Fibroblast of skin of right quadriceps (primary cell): ENCODE measurements at places on chromosomes 4 and X.

GRCh38 chr4:149465955-149466354 lies 349.7 kb downstream of the IQCM start:
- no peak for DNase-seq

DNA sequence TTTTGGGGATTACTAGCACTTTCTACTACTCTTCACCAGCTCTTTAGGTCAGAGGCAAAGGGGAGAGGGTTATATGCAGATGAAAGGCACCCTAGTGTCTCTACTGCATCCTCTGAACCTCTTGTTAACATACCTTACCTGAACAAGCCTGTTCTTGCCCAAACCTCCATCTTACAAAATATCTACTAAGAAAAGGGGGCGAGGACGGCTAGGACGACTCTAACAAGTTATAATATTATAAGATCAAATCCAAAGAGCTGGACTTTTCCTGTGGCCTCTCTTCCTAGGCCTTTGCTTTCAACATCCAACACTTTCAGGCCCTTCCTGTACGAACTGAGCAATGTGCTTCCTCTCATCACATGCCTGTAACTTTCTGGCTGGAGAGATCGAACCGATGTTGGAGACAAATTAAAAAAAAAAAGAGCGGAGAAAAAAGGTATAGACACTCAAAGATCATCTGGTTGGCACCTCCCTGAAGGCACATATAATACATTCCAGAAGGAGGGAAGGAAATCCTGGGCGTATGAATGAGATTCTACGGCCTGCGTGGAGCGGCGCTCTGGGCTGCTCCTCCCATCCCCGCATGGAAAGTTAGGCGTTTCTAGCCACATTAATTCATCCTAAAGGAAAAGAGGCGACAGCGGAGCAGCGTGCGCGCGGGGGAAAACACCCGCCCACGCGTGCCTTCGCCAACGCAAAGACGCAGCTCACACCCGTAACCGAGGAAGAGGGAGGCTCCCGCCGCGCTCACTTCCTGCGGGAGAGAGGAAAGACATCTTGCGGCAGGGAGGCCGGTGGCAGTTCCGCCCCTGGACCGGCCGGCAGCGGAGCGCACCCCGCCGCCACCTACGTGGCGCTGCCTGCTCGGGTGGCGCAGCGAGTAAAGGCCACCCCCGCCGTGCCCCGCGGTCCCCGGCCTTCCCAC lies 808 bp downstream of the PRDM5 start:
- peak; percentile 72 for DNase-seq

DNA sequence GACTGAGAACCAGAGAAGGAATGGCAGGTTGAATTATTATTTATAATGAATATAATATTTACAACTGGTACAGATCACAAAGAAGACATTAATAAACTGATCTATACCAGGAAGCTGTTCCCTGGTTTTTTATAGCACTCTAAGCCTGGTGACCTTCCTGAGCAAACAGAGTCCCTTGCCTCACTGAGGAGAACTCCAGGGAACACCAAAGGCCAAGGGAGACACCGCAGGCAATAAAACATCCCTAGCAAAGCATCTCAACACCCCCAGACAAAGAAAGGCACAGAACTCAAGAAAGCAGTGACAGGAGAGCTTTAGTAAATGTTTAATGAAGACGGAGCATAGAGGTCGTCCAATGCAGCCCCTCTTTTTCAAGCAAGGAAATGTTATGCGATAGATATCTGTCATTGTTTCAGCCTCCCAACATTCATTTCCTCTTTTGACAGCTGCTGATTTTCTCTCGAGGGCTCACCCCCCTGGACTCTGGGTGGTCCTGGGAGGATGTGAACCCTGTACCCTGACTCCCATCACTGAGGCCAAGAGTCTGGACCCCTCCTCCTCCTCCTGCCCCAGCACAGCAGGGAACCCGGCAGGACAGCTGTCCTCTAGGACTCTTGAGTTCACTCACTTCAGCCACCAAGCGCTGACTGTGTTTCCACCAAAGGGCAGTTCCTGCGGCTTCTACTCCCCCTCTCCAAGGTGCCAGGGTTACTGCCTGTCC lies 342.5 kb upstream of the GATB start:
- no peak for DNase-seq

DNA sequence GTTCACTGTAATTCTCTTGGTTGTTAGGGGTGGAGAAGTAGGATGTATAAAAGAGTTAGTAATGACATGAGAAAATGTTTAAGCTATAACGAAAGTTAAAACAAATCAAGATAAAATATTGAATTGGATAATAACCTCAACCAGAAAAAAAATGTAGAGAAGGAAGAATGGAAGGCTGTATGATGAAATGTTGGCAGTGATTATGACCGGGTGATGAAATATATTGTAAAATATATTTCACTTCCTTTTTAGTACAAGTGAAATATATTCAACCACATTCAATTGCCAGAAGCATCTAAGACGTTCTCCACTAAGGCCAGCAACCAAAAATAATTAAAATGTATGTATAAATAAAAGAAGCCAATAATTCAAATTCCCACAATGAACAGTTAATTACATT lies 309.3 kb upstream of the FGF13 start:
- peak; percentile 1 for DNase-seq

DNA sequence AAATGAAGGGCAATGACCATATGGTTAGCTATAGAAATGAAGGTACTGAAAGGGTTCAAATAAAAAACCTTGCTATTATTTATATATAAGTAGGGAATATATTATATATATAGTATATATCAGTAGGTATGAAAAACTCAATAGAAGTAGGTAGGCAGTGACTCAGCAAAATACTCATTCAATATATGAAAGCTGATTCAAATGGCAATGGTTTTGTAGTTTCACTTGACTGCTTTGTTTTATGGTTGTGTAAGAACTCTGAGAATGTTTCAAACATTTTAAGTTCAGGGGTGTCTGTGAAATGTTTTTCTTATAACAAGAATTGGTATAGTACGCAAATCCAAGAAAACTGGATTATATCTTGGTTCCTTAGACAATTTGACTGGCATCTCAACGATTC lies 4.1 kb downstream of the ZNF280C start:
- no peak for DNase-seq

DNA sequence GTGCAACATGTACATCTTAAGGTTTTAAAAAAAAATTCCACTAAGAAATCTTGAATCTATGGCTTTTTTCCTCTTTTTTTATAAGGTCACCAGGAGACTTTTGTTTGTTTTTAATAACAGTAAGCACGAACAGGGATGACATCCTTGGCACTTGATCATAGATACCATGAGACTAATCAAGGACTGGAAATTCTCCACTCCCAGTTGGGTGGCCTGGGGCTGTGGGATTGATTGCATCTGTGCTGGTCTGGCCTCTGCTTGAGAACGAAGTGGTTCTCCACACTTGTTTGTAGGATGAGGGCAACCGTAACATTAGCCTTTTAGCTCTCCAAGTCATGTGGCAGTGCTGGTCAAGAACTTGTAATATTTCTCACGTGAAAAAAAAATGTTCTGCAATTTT lies 35.4 kb downstream of the SNX25 start:
- no peak for DNase-seq

GRCh38 chrX:16788477-16788876 lies 2.2 kb downstream of the TXLNG start:
- DNase-seq = no peak

DNA sequence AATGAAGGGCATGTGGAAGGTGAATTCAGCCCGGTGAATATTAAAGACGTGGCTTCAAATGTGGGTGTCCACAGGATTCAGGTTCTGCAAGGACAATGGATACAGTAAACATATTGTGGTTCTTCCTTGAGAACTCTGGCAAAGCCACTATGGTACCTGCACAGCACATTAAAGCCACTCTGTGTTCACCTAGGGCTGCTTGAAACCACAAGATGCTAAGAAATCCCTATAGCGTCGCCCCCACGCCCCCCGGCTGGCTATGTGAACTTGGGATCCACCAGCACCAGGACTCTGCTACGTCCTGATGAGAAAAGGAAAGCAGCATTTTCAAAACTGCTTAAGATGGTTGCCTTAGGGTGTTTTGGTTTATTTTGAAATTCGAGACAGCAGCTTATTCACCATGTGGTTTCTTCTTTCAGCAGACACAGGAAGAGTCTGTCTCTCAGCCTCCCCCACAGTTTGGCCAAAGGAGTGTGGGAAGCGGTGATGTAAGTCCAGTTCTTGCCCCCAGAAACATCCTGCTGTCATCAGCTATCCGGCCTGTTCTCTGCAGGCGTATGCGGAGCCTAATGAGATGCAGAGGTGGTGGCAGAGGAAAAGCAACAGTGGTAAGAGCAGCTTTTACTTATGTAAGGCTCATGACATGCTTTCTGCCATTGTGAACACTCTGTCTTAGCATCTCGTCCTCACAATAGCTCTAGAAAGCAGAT lies 111.5 kb downstream of the AFAP1 start:
- DNase-seq = peak; percentile 99

DNA sequence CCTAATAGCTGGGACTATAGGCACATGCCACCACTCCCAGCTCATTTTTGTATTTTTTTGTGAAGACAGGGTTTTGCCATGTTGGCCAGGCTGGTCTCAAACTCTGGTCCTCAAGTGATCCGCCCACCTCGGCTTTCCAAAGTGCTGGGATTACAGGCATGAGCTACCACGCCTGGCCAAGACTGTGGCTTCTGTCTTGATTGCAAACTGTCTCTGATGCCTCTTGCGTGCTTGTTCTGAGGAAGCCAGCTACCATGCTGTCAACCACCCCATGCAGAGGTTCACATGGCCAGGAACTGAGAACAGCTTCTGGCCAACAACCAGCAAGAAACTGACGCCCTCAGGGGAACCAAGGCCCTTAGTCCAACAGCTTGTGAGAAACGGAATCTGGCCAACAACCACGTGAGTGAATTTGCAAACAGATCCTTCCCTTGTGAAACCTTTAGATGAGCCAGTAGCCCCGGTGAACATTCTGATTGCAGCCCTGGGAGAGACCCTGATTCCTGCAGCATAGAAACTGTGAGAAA lies 71.2 kb downstream of the SUPT20HL2 start:
- DNase-seq = peak; percentile 57

DNA sequence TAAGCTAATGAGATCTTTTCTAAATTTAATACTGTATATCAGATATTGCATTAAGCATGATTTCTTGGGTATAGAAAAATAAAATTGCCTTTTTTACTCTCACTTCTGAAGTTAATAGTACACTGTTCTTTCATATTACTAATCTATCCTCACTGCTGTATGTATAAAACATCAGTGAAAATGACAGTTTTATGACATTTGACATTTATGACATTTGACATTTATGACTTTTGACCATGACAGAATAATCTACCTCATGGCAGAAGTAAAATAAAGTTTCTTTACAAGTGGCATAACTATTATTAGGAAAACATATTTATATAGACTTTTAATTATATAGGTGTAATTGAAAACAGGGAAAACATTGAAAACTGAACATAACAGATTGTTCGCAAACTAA lies 13.3 kb downstream of the GRID2 start:
- no peak for DNase-seq
